ENCODE measurements at places on chromosomes 12 and 14. TPM values are rescaled to one million over a fixed set of nuclear protein-coding genes. Genes with fewer than 3 reads are reported as not detected.

Gene HCAR2
- total RNA-seq = not detected

Gene DCD
- not detected for total RNA-seq

Gene ACOT4
- total RNA-seq = 0.53 TPM

Gene PDZRN4
- total RNA-seq = under 0.01 TPM

Gene CMKLR1
- total RNA-seq = 6.5 TPM

Gene PDE3A
- 102 TPM for total RNA-seq

Gene LMO3
- 0.99 TPM for total RNA-seq

Gene DUSP16
- total RNA-seq = 6.6 TPM

Gene MYH6
- total RNA-seq = not detected

Gene KRT80
- 0.62 TPM for total RNA-seq

Gene TMEM116
- 6.8 TPM for total RNA-seq

Gene RNF212B
- not detected for total RNA-seq

Gene SMIM41
- 0.13 TPM for total RNA-seq

Gene TFCP2
- total RNA-seq = 8.7 TPM

Gene C3AR1
- total RNA-seq = 0.40 TPM
